Sigmoid colon (tissue), 7 donors: ENCODE measurements at places on chromosomes 1 and 21. TPM values are rescaled to one million over a fixed set of nuclear protein-coding genes. Genes with fewer than 3 reads are reported as not detected.

LCE3D gene
- not detected for total RNA-seq

ICOSLG gene
- total RNA-seq = 0.82 TPM

SH3D21 gene
- total RNA-seq = 3.0 TPM

HNRNPCL4 gene
- not detected for total RNA-seq

PLCH2 gene
- total RNA-seq = 0.54 TPM

ADGRL4 gene
- 8.4 TPM for total RNA-seq

DNAJC28 gene
- total RNA-seq = 3.0 TPM

TEKT2 gene
- total RNA-seq = not detected

FAM78B gene
- 2.0 TPM for total RNA-seq

KCNK2 gene
- total RNA-seq = 0.83 TPM

GJA9 gene
- total RNA-seq = not detected

KRTAP8-1 gene
- not detected for total RNA-seq

DNA sequence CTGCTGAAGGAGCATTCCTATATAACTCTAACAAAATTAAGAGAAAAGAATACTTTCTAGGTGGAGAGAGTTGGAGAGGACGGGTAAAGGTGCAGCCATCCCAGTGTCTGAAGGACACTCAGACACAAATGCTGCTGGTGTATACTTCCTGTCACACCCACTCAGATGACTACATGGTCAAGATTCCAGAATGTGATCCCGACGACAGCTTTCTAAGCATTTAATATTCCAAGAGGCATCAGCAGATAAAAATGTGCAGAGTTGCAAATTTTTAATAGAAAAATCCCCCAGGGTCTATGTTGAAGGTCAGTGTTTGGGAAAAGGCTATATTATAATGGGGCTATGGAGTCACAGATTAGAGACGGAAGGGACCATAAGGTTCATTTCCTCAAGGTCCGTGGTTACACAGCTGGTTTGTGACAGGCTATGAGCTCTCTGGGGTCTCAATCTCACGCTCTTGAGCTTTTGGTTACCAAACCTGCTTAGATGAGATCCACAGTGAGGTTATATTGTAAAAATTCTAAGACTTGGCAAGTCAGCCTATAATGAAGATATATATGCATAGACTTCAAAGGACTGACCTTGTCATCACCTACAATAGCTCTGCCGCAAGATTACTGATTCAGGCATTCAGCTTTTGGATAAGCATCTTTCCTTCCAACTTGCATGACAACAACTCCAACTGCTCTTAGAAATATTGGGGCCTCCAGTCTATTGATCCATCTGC, 35.1 kb downstream of the ZNF281 start:
- H3K4me3 ChIP-seq = no peak overlapping the region
- DNase-seq = no peak
- H3K27me3 ChIP-seq = no peaks in the 10 kb centered on the region
- H3K27ac ChIP-seq = no peak overlapping the region
- H3K4me1 ChIP-seq = no peaks in the 10 kb centered on the region

DNA sequence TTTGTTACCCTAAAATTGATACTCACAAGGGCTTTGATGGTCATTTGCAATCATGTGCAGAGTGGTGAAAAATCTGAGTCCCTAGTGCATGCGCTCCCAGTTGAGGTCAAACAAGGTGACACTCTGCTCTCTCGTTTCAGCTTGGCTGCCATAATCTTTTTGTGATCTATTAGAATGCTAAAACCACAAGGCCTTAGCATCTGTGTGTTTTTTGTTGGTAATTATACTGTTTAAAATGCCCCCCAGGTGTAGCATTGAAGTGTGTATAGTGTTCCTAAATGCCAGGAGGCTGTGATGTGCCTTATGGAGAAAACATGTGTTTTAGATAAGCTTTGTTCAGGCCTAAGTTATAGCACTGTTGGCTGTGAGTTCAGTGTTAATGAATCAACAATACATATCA, 89.3 kb downstream of the PLD5 start:
- no peak overlapping the region for H3K27ac ChIP-seq
- DNase-seq = no peak
- H3K4me1 ChIP-seq = no peaks in the 10 kb centered on the region
- H3K27me3 ChIP-seq = no peaks in the 10 kb centered on the region
- H3K36me3 ChIP-seq = no peaks in the 10 kb centered on the region
- no peak overlapping the region for H3K4me3 ChIP-seq

DNA sequence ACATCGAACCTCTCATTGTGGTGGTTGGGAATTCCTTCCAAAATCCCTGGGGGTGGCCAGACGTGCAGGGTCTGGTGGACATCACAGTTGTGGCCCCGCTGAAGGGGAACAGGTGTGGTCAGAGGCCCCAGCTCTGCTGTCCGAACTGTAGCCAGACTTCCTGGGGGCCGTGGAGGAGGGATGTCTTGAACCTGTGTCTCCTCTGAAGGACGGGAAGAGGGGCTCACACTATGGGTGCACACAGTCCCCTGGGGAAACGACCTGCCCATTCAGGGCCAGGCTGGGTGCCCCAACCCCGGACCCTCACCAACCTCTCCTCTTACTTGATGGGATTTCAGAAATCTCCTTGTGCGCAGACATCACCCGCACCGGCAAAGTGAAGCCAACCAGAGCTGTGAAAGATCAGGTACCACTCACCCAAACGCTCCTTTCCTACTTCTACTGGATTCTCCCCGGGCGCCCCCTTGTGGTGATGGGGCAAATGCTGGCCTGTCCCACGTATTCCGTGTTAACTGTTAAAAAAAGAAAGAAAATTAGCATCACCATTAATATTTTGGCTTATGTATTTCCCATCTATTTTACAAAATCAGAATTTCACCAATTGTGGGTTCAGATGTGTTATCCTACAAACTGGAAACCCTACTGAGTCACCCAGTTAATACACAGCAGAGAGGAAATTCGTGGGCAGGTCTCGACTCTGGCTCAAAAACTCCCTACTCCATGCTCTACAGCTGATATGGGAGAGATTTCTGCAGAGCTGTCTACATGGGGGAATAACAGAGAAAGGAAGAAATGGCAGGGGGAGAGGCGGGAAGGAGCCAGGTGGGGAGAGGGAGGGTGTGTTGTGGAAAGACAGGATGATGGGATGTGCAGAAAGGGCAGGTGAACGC, 28.1 kb downstream of the PADI4 start:
- no peak overlapping the region for H3K4me3 ChIP-seq
- no peaks in the 10 kb centered on the region for H3K36me3 ChIP-seq
- no peaks in the 10 kb centered on the region for H3K27me3 ChIP-seq
- peak; percentile 63 for DNase-seq

GRCh38 chr1:211933946-211934714, 101.2 kb downstream of the INTS7 start:
- no peaks in the 10 kb centered on the region for H3K27me3 ChIP-seq
- no peak overlapping the region for H3K4me3 ChIP-seq
- no peak overlapping the region for H3K27ac ChIP-seq
- peaks cover 8% of the 10 kb centered on the region for H3K4me1 ChIP-seq
- DNase-seq = no peak

GRCh38 chr1:16112596-16113555, 39.4 kb upstream of the FAM131C start:
- H3K36me3 ChIP-seq = no peaks in the 10 kb centered on the region
- no peaks in the 10 kb centered on the region for H3K27me3 ChIP-seq
- no peak overlapping the region for H3K27ac ChIP-seq
- DNase-seq = no peak
- no peaks in the 10 kb centered on the region for H3K4me1 ChIP-seq

- no peaks in the 10 kb centered on the region for H3K36me3 ChIP-seq
- no peak overlapping the region for H3K27ac ChIP-seq
- no peak overlapping the region for H3K4me3 ChIP-seq
- DNase-seq = no peak
- H3K4me1 ChIP-seq = no peaks in the 10 kb centered on the region
These were observed 548.8 kb upstream of the ZP4 start for GRCh38 chr1:238439511-238439910.

GRCh38 chr1:158295791-158296190, 6.1 kb downstream of the CD1C start:
- no peaks in the 10 kb centered on the region for H3K27me3 ChIP-seq
- DNase-seq = no peak
- H3K4me3 ChIP-seq = no peak overlapping the region
- H3K36me3 ChIP-seq = no peaks in the 10 kb centered on the region
- H3K27ac ChIP-seq = no peak overlapping the region
- H3K4me1 ChIP-seq = no peaks in the 10 kb centered on the region

- H3K4me1 ChIP-seq = no peaks in the 10 kb centered on the region
- no peak for DNase-seq
- H3K27me3 ChIP-seq = no peaks in the 10 kb centered on the region
- H3K4me3 ChIP-seq = no peak overlapping the region
- no peaks in the 10 kb centered on the region for H3K36me3 ChIP-seq
- H3K27ac ChIP-seq = no peak overlapping the region
These were observed 37.0 kb upstream of the ATP1A1 start for GRCh38 chr1:116335850-116336624.

- H3K27me3 ChIP-seq = no peaks in the 10 kb centered on the region
- no peak overlapping the region for H3K4me3 ChIP-seq
- H3K27ac ChIP-seq = no peak overlapping the region
These were observed 75.8 kb downstream of the PGBD5 start for GRCh38 chr1:230350208-230350921.

GRCh38 chr1:61322769-61323168, 240.4 kb downstream of the NFIA start:
- no peak overlapping the region for H3K4me3 ChIP-seq
- H3K36me3 ChIP-seq = no peaks in the 10 kb centered on the region
- no peaks in the 10 kb centered on the region for H3K27me3 ChIP-seq
- peak overlapping the region; percentile 72 for H3K27ac ChIP-seq

GRCh38 chr1:183454377-183454776, 17.9 kb upstream of the SMG7 start:
- H3K4me1 ChIP-seq = no peaks in the 10 kb centered on the region
- DNase-seq = no peak
- no peaks in the 10 kb centered on the region for H3K36me3 ChIP-seq
- no peak overlapping the region for H3K27ac ChIP-seq
- no peak overlapping the region for H3K4me3 ChIP-seq

DNA sequence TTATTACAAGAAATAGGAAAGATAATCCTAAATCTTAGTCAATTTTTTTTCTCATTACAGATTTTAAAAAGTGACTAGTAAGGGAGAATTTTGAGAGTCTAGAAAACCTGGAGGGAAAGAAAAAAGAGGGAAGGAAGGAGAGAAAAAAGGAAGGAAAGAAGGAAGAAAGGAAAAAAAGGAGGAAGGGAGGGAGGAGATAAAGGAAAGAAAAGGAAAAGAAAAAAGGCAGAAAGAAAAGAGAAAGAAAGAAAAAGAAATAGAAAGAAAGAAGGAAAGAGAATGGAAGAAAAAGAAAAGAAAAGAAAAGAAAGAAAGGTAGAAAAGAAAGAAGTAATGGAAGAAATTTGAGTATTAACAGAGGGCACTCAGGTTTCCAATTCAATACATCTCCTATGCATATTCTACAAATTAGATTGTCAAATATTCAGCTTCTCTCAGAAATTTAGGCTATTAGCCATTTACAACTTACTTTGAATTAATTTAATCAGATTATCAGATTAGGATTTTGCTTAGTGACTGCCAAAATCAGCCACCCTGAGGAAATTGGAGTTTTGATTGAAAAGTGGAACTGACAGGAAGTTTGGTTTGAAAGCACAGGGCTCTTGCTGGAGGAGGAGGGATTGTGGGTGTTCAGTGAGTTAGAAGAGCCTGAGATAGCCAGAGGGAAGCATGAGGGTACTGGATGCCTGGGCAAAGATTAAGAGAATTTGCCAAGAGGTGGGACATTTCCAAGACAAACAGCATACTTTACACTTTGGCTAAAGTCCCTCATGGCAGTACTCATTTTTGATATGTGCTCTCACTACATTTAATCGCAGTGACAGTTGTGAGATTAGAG, 677.8 kb downstream of the USP25 start:
- no peak overlapping the region for H3K27ac ChIP-seq
- H3K36me3 ChIP-seq = no peaks in the 10 kb centered on the region
- H3K4me1 ChIP-seq = no peaks in the 10 kb centered on the region
- H3K27me3 ChIP-seq = no peaks in the 10 kb centered on the region
- H3K4me3 ChIP-seq = no peak overlapping the region

DNA sequence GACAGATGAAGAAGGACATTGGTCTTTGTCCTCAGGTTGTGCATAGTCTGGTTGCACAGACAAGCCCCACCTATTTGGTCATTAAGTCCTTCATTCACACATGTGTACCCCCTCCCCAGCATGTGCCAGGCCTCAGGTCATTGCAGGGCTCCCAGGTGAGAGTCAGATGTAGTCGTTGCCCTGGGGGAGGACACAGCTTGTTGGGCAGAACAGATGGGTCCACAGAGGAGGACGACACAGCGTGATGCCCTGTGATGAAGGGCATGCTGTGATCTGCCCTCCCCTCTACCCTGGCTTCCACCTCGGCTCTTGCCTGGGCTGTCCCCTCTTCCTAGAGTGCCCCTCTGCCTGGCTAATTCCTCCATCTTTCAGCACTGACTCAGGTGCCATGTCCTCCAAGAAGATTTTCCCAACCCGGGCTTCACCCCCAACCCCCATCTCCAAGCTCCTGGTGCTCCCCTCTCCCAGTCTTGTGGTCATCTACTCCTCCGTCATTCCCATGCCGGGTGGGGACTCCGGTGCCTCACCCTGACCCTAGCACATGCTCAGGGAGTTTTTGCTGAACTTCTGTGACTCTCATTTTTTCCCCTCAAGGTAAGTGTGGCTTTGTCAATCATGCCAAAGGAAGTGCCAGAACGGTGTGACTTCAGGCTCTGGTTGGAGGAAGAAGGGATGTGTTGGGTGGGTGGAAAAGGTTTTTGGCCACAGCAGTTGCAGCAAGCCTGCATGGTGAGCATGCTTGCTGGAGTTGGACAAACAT, 220.5 kb downstream of the FOXD2 start:
- no peaks in the 10 kb centered on the region for H3K27me3 ChIP-seq
- H3K36me3 ChIP-seq = no peaks in the 10 kb centered on the region
- no peaks in the 10 kb centered on the region for H3K4me1 ChIP-seq
- H3K27ac ChIP-seq = no peak overlapping the region

DNA sequence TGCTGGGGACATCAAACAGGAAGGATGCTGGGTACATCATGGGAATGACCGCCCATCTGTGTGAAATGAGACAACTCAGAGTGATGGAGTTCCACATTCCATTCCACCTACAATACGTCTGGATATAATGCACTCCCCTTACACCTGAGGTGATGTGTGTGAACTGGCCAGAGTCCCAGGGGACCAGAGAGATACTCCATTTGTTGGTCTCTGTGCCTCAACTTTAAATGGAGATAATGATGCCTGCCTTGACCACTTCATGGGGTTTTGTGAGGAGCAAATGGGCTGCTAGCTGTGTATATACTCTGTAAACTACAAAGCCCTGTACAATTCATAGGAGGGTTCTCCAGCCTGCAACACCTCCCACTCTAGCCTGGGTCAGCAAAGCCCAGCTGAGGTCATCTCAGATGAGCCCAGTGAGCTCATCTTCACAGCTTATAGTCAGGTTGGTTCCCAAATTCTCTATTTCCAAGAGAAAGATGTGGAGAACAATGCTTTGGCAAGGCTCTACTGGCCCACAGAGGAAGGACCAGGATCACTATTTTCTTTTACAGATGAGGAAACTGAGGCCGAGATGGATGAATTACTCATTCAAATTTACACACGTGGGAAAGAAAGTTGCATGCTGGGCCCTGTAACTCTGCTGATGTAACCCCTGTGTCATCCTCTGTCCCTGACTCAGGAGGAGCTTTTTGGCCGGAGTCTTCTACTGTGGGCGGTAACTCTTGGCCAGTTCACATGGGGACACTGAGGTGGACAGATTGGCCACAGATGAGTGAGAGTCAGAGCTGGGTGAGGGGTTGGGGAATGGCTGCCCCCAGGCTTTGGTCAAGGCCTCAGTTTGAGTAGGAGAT, 105.6 kb upstream of the GCLM start:
- H3K36me3 ChIP-seq = no peaks in the 10 kb centered on the region
- no peaks in the 10 kb centered on the region for H3K4me1 ChIP-seq
- no peak for DNase-seq
- H3K27ac ChIP-seq = no peak overlapping the region
- no peak overlapping the region for H3K4me3 ChIP-seq
- no peaks in the 10 kb centered on the region for H3K27me3 ChIP-seq
